Aorta (tissue), 5 donors: ENCODE measurements at places on chromosomes 7 and 10. TPM values are rescaled to one million over a fixed set of nuclear protein-coding genes. Genes with fewer than 3 reads are reported as not detected.
A peak's percentile ranks its signal among the peaks of the same experiment; 100 is the strongest.

The PNLIPRP2 gene
- 1.2 TPM for total RNA-seq

The INMT gene
- 83.0 TPM for total RNA-seq

The PCGF6 gene
- 9.7 TPM for total RNA-seq

The TBRG4 gene
- total RNA-seq = 41.4 TPM

DNA sequence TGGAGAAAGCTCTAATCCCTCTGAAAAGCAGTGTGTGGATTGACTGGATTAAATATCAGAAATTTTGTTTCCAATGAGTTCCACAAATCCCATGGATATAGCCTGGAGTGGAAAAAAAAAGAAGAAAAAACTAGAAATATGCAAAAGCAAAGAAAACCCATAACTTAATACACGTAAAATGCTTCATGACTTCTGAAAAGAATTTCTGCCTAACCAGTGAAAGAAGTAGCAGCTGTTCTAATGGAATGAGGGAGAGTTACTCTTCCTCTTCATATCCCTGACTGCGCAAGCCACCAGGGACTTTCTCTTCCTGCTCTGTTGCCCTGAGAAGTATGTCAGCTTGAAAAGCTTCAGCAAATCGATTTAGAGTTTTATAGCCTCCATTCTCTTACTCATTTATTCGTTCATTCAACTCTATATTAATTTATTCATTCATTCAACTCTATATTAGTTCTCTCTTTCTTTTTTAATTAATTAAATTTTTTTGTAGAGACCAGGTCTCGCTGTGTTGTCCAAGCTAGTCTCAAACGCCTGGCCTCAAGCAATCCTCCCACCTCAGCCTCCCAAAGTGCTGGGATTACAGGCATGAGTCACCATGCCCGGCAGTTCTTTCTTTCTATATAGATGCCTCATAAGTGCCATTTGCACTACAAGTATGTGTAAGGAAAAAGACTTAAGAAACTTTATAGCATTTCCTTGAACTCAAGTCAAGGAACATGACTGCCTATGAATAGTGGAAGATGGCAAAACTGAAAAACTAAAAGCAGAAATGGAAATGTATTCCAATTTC lies 447.3 kb upstream of the NRP1 start:
- no peak overlapping the region for H3K4me3 ChIP-seq
- no peaks in the 10 kb centered on the region for H3K27me3 ChIP-seq
- no peak overlapping the region for H3K27ac ChIP-seq

DNA sequence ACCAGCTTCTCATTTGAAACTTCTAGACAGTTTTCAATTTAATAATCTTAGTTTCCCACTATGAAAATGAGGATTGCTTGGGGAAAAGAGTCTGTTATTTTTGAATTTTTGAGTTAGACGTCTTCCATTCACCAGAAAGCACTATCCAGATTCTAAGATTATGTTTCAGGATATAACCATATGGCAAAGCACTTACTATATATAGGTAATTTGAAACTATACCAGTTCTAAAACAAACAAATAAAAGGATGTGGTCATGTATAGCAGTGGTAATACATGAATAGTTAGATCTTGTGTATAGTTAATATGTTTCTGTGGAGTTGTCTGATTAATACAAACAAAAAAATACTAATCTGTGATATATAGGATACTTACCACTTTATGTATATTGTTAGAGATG lies 320.0 kb downstream of the EXOC4 start:
- H3K27me3 ChIP-seq = no peaks in the 10 kb centered on the region
- no peak overlapping the region for H3K27ac ChIP-seq
- no peak for DNase-seq
- H3K36me3 ChIP-seq = no peaks in the 10 kb centered on the region

DNA sequence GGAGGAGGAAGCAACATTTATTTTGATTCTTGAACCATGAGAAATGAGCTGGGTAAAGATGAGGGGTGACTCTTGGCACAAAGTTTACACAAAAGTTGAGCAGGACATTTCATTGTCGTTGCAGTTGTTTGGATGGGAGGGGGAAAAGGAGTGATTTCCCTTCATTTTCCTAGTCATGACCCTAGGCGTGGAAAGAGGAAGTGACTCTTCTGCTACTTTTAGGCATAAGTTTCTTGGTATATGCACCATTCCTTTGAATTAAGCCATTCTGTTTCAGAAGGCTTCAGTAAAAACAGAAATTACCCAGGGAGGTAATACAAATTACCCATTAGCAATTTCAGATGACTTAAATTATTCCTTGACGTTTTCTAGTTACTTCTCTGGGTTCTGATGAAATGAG lies 113.9 kb upstream of the FAM171A1 start:
- peak overlapping the region; percentile 72 for H3K27ac ChIP-seq
- no peaks in the 10 kb centered on the region for H3K36me3 ChIP-seq
- no peak for DNase-seq

GRCh38 chr10:106981452-106982075 lies 182.9 kb downstream of the SORCS1 start:
- H3K4me3 ChIP-seq = no peak overlapping the region
- no peaks in the 10 kb centered on the region for H3K4me1 ChIP-seq
- peaks cover 2% of the 10 kb centered on the region for H3K27me3 ChIP-seq

DNA sequence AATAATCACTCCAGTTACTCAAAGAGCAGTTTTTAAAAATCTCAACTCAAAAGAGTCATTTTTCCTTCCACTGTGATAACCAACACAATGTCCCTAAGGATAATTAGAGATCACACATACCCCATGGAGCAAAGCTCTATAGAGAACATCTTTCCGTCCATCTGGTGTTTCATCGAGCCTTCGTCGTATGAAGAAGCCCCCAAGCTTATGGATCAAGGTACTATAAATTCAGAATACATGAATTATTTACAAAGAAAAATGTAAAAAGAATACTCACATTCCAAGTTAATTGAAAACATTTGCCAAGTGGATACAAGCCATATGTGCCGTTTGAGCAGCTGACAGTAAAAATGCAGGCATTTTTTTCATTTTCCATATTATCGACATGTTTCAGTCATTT lies 14.8 kb downstream of the GPAM start:
- no peaks in the 10 kb centered on the region for H3K27me3 ChIP-seq
- no peak overlapping the region for H3K27ac ChIP-seq
- H3K4me3 ChIP-seq = no peak overlapping the region
- H3K4me1 ChIP-seq = peaks cover 2% of the 10 kb centered on the region

DNA sequence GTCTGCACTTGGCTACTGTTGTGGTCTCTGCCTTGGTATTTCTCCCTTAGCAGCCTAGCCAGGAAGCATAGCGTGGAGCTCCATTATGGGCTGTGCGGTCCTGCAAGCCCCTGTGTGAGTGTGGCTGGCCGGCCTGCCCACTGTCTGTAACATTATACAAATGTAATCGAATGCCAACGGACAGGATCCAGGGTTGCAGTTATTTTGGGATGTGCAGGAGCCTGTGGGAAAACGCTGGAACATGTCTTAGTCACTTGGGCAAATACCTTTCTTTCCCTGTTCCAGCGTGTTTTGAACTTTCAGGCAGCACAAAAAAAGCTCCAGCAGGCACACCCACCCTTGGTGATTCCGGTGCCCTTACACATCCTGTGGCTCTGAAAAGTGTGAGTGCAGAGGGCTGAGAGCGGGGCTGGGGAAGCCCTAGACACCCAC lies 29.5 kb downstream of the BAG3 start:
- H3K4me1 ChIP-seq = no peaks in the 10 kb centered on the region
- H3K27me3 ChIP-seq = no peaks in the 10 kb centered on the region
- DNase-seq = peak; percentile 61
- no peak overlapping the region for H3K4me3 ChIP-seq

- H3K36me3 ChIP-seq = no peaks in the 10 kb centered on the region
- DNase-seq = no peak
- H3K4me3 ChIP-seq = no peak overlapping the region
Measured at GRCh38 chr7:117751775-117752174, 121.5 kb downstream of the CTTNBP2 start.

DNA sequence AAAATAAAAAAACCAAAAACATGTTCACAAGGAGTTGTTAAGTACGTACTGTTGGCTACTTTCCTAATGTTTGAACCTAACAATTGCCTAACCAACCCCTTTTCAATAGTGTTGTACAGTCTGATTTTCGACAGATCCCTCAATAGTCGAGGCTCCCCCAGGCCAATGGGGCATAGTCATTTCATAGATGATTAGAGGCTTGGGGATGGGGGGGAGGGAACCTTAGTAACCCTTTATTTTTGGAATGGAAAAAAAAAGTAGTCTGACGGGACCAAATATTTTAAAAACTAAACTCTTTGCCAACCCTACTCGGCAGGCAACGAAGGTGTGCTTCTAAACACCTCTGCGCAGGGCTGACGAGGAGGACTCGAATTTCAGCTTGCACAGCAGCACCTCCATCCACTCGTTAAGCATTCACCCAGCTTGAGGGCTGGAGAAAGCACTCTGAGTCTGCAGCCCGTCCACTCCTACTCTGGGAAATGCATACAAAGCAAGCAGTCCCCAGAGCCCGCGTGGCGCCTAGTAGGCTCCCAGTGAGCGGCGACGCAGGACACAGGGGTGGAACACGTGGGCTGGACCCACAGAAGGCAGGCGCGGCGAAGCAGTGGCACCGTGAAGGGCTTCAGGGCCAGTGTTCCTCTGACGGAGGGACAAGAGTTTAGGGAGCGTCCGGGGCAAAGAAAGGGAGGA lies 899 bp downstream of the PUS7 start:
- no peaks in the 10 kb centered on the region for H3K27me3 ChIP-seq
- H3K36me3 ChIP-seq = no peaks in the 10 kb centered on the region
- peak; percentile 79 for DNase-seq
- peak overlapping the region; percentile 47 for H3K27ac ChIP-seq

DNA sequence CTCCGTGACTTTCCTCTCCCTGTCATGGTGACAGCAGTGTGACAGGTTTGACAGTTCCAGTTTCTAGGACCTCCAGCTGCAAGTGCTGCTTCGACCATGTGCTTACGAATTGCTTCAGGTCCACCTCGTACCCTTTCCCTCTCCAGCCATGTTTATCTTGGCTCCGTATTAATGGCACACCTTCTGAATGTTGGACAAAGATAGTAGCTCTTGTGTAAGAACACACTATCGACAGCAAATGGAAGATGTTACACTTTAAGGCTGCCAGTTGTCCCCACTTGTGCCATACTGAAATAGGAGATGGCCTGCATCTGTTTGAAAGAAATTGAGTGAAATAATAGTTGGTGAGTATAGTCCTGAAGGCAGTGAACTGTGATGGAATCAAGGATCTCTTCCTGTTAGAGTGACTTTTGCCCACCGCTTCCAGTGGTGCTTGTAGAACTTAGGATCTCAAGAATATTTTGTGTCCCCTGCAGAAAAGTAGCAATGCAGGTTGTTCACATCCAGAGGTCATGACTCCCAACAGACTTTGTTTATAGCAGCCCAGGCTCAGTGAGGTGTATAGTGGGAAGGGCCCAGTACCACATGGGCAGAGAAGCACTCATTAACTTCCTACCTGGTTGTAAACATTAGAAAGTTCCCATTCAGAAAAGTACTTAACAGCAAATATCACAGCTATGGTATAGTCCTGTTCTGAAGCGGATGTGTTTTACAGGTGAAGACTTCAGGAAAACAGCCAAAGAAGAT lies 629.7 kb upstream of the GALNT17 start:
- H3K4me1 ChIP-seq = no peaks in the 10 kb centered on the region
- no peak overlapping the region for H3K4me3 ChIP-seq
- no peaks in the 10 kb centered on the region for H3K27me3 ChIP-seq
- no peak overlapping the region for H3K27ac ChIP-seq

DNA sequence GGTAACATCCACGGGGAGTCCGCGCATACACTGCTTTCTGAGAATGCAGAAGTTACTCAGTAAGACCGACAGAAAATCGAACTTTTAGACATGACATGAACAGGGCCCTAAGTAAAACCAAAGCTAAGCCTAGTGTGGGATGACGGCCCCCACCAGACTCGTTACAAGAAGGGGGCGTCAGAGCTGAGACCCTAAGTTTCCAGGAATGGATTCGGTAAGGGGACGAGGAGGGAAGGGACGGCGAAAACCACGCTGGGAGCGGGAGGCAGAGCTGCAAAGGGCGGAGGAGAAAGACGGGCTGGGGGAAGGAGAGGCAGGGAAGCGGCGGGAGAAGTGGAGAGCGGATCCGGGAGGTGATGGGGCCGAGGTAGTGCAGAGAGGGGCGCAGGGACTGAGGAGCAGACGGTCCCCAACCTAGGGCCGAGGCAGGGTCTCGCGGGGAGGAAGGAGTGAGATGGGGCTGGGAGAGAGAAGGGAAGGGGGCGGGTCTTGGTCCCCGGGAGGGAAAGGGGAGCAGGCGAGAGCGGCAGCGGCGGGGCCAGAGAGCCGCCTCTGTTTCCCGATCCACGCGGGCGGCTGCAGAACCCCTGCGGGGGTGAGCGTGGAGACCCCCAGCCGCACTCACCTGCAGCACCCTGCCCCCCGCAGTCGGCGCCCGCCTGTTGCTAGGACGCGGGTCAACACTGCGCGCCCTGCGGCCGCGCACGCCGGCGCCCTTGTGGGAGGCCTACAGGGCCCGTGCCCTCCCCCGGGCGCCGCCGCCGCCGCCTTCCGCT lies 513 bp downstream of the ODAD2 start:
- H3K27ac ChIP-seq = no peak overlapping the region
- H3K4me3 ChIP-seq = peak overlapping the region; percentile 55
- H3K36me3 ChIP-seq = no peaks in the 10 kb centered on the region
- H3K27me3 ChIP-seq = no peaks in the 10 kb centered on the region
- peak; percentile 83 for DNase-seq
- H3K4me1 ChIP-seq = no peaks in the 10 kb centered on the region

- H3K4me3 ChIP-seq = no peak overlapping the region
- H3K27ac ChIP-seq = peak overlapping the region; percentile 1
- peaks cover 3% of the 10 kb centered on the region for H3K4me1 ChIP-seq
- DNase-seq = peak; percentile 71
- no peaks in the 10 kb centered on the region for H3K36me3 ChIP-seq
Measured at GRCh38 chr10:47104786-47105385, 193.7 kb downstream of the PTPN20 start.

GRCh38 chr10:89793649-89794254 lies 92.4 kb downstream of the KIF20B start:
- H3K27me3 ChIP-seq = no peaks in the 10 kb centered on the region
- peaks cover 3% of the 10 kb centered on the region for H3K4me1 ChIP-seq

DNA sequence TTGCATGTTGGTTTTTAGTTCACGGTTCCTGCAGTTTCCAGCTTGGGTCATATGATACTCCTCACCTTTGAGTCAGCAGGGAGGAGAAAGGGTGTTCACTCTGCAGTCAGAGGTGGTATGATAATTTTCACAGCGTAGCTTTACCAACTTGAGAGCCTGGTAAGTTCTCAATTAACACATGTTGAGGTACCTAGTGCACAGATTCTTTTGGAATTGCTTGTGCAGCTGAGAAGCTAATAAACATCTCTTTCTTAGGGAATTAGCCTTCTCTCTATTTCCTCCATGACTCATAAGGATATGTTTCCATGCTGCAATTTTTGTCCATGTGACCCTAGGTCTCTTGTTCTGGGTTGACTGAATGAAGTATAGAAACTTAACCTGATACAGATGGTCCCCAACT lies 166.6 kb downstream of the KIF20B start:
- no peak for DNase-seq
- H3K27ac ChIP-seq = no peak overlapping the region
- H3K4me3 ChIP-seq = no peak overlapping the region
- H3K4me1 ChIP-seq = peaks cover 7% of the 10 kb centered on the region

- DNase-seq = no peak
- no peak overlapping the region for H3K4me3 ChIP-seq
- H3K27me3 ChIP-seq = no peaks in the 10 kb centered on the region
- H3K4me1 ChIP-seq = peaks cover 3% of the 10 kb centered on the region
- no peaks in the 10 kb centered on the region for H3K36me3 ChIP-seq
Measured at GRCh38 chr7:3527496-3528124, 226.6 kb downstream of the SDK1 start.

- H3K4me1 ChIP-seq = no peaks in the 10 kb centered on the region
- no peaks in the 10 kb centered on the region for H3K36me3 ChIP-seq
- no peak for DNase-seq
- H3K27me3 ChIP-seq = peaks cover 3% of the 10 kb centered on the region
- H3K4me3 ChIP-seq = no peak overlapping the region
- H3K27ac ChIP-seq = no peak overlapping the region
Measured at GRCh38 chr10:117927332-117927731, 119.4 kb downstream of the RAB11FIP2 start.

- no peak for DNase-seq
- no peaks in the 10 kb centered on the region for H3K4me1 ChIP-seq
- H3K27me3 ChIP-seq = no peaks in the 10 kb centered on the region
- no peaks in the 10 kb centered on the region for H3K36me3 ChIP-seq
Measured at GRCh38 chr10:37732685-37733084, 124.7 kb downstream of the ZNF248 start.
